ENCODE measurements at places on chromosomes 12 and 14.

DNA sequence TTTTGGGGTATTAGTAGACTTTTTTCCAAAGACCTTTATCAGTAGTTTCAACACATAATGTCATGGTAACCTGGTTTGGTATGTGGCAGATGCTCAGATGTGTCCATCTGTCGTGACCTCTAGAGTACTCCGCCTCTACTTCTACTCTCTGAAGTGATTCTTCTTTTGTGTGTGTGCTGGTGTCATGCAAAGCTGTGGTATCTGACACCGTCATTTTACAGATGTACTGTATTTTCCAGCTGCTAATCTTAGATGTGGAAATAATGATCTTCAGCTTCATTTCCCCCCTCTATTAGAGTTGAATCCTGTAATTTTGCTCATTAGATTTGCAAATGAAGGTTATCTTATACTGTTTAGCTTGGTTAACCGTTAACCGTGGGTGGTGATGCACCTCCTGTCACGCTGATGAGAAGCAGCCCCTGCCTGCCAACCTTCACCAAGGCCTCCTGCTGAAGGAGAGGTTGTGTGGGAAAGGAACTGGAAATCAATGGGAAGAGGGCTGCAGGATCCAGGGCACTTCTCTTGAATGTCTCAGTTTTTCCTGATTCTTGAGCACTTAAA lies 222.4 kb upstream of the AMIGO2 start:
- DNase-seq, result no peak

- no peak for DNase-seq
Measured at GRCh38 chr14:79764323-79764722, 447.0 kb downstream of the DIO2 start.

DNA sequence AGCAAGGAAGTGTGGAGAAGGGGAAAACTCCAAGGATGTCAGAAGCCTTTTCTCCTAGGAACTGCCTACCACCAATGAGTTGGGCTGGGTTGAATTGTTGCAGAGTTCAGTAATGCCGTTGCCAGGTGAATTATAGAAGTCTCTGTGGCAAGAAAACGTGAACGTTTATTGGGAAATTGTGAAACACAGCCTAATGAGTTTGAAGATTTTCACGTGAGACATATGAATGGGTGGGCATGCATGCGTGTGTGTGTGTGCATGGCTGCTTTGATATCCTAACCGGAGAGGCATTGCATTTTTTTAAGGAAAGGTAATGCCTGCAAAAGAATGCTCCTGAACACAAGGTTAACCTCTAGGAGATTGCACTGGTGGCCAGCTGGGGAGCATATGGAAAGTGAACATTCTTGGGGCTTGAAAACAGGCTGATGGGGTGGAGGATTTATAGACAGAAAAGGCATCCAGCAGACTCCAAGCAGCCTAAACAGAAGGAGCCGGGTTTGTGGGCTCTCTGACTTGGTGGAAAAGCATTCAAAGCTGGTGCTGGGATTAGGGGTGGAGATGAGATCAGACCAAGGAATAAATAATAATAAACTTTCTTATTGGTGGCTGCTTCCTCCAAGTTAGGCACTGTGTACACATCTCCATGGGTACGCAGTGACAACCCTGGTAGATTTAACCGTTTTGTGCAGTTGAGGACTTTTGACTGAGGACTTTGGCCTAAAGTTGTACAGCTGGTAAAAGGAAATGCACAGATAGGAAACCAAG lies 67.8 kb downstream of the NTF3 start:
- DNase-seq, result no peak

- peak; percentile 42 for DNase-seq
Measured at GRCh38 chr14:78164226-78164853, 5.8 kb upstream of the NRXN3 start.

DNA sequence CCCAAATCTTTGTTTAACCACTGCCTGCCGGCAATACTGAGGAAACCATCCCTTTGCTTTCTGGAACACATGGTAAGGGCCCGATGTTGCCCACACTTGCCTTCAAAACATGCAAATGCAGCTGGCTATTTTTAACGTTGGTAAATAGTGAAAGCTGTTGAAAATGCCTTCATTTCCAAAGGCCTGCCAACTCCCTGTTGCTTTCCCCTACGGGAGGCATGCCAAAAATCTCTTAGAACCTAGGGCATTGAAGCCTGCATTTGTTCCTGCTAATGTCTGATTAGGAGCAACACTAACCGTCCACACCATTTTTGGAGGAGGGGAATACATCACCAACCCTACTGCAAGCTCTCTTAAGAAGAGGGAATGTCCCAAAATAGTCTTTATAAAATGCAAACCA lies 152.6 kb upstream of the NOS1 start:
- DNase-seq, result no peak

GRCh38 chr12:26361964-26362363 lies 166.6 kb downstream of the SSPN start:
- no peak for DNase-seq

DNA sequence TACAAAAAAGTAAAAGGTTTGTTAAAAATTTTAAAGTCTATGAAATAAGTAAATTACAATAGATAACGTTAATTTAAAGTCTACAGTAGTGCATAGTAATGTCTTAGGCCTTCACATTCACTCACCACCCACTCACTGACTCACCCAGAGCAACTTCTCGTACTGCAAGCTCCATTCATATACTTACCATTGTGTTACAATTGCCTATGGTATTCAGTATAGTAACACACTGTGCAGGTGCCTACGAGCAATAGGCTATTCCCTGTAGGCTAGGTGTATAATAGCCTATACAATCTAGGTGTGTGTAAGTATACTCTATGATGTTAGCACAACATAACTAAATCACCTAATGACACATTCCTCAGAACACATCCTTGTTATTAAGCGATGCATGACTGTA lies 435.3 kb upstream of the TMTC1 start:
- DNase-seq, result no peak

DNA sequence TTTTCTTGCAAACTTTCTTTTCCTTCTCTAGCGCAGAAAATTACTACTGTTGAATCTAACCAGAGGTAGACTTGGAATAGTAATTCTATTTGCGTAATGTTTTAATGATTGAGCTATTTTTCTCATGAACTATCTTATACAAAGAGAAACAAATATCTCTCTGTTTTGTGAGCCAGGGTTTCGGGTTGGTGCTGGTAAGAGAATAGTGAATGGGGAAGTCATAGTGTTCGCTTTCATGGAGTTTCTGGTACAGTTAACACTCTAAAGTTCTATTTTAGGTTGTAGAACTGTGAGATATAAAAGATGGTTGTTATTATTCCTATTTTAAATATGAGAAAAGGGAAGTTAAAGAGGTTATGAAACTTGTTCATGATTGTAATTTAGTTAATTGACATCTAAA lies 6.6 kb downstream of the CLEC1B start:
- DNase-seq, result no peak

- no peak for DNase-seq
Measured at GRCh38 chr12:3542911-3543310, 51.9 kb downstream of the PRMT8 start.

DNA sequence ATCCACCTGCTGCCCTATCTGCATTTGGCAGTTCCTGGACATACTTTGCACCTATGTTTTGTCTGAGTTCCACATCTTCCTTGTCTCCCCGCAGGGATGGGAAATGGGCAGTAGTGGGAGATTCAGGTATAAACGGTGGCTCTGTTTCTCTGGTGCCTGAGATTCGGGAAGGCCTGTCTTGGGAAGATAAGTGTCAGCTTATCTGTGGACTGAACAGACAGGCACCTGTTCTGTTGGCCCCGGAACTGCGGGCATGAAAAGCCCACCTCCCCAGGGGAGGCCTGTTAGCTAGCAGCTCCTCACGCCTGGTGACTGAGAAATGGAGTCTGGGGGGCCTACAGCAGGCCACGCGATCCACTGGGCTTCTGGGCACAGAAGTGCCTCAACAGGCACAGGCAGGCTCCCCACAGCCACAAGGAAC lies 5.8 kb downstream of the PHB2 start:
- DNase-seq, result no peak

DNA sequence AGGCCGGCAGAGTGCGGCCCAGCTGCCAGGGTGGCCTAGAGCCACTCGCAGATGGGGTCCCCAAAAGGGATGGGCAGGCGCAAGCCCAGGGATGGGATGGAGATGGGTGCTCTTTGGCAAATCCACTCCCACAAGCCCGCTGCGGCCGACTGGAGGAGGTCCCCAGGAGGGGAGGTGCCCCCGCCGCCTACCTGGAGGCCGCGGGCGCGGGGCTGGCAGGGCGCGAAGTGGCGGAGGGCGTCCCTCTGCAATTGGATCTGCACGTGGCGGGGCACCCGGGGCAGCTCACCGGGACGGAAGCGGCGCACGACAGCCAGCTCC lies 730 bp downstream of the PPP1R3E start:
- DNase-seq, result no peak

DNA sequence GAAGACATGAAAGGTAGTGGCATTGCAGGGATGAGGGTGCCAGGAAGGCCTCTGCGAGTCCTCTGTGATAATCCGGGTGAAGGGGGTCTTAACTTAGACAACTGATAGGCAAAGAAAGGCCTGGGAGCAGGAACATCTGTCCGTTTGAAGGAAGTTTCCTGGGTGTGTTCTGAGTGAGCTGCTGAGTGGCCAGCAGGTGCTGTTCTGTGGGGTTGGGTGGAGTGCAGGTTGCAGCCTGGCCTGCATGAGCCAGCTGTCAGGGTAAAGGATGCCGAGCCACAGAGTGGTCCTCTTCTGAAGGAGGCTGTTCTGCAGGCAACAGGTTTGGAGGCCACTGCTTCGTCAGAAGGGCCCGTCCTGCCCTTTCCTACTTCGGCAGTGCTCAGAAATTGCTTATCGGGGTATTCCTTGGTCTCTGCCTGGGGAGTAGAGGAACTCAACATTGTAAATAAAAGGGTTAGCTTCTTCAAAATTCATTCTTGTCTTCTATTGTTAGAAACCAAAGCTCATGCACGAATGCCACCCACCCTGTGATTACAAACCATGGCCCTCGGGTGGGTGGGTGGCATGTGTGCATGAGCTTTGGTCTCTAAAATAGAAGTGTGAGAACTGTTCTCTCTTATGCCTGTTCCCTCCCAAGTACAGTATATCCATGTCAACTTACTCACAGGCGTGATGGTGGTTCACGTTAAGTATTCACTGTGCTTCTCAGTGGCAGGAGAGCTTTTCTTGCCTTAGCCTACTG lies 118.9 kb downstream of the CHST11 start:
- DNase-seq, result no peak

GRCh38 chr12:4849115-4849541 lies 60.6 kb upstream of the KCNA1 start:
- peak; percentile 58 for DNase-seq

DNA sequence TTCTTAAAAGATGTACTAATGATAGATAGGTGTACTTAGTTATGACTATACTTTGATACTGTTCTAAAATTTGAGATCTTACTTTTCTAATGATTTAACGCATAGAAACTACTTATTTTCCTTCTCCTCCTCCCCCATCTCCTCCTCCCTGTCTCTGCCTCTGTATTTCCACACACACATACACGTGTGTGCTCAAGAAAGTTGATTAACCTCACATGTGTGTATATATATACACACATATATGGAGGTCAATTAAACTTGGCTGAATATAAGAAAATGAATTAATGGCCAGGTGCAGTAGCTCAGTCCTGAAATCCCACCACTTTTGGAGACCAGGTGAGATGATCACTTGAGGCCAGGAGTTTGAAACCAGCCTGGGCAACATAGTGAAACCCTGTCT lies 362.7 kb upstream of the SYT1 start:
- no peak for DNase-seq

- peak; percentile 84 for DNase-seq
Measured at GRCh38 chr12:57740656-57741412, 2.3 kb upstream of the AGAP2 start.

DNA sequence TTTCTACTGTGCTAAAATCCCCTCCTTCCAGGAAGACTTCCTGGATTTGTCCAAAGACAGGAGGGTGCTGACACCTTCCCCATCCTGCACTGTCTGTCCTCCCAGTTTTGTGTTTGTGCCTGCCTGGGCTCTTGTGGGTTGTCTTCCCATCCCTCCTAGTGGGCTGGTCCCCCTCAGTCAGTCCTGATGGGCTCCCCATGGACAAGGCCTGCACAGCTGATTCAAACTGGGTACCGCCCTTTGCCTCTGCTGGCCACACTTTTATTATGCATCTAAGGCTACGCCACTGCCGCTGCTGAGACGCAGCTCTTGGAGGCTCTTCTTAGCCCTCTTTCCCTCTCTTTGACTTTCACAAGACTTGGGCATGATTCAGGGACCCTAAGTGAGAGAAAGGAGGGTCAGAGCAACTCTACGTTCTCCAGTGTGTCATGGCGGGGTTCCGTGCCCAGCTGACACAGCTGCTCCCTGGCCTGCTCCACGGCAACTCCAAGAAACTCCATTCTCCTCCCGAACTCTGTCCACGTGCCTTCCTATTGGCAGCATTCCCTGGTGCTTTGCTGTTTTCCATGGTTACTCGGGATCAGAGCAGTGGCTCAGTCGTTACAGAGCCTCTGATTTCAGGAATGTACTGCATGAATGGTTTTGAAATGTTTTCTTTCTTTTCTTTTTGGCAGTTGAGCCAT lies 3.8 kb upstream of the KRT85 start:
- no peak for DNase-seq

GRCh38 chr12:24960222-24960855 lies 11.4 kb upstream of the BCAT1 start:
- DNase-seq, result peak; percentile 80

DNA sequence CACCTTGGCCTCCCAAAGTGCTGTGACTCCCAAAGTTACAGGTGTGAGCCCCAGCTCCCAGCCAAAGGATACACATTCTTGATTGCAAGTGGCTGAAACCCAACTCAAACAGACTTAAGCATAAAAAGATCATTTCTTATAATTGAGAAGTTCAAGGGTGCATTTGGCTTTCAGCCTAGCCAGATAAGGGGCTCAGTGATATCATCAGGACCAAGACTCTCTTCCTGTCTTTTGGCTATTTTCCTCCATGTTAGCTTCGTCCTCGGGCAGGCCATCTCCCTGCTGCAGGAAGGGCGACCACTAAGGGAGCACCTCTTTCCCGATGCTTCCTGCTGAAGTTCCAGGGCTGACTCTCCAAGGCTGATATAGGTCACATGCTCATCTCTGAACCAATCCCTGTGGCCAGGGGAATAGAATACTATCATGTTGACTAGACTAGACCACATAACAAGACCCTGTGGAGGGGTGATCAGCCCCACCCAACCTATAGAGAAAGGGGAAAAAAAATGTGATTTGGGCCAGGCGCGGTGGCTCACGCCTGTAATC lies 9.8 kb upstream of the KRT8 start:
- DNase-seq, result no peak

DNA sequence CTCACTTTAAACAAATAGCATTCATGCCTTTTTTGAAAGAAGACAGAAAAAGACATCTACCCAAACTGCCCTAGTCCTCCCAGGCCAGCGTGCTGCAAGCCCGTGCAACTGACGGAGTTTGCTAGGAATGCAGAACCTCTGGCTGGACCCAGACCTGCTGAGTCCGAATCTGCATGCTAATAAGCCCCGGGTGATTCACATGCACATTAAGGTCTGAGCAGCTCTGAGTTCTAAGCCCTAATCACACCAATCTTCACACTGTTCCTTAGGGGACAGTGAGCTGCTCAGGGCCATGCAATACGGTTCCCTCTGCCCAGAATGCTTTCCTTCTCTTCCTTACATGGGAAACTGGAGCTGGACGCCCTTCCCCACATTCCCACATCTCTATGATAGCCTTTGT lies 25.2 kb downstream of the HAL start:
- no peak for DNase-seq
